ENCODE measurements at places on chromosomes 12 and 14.

GRCh38 chr12:30989754-30990153 lies 63.2 kb downstream of the TSPAN11 start:
- no peak for DNase-seq

DNA sequence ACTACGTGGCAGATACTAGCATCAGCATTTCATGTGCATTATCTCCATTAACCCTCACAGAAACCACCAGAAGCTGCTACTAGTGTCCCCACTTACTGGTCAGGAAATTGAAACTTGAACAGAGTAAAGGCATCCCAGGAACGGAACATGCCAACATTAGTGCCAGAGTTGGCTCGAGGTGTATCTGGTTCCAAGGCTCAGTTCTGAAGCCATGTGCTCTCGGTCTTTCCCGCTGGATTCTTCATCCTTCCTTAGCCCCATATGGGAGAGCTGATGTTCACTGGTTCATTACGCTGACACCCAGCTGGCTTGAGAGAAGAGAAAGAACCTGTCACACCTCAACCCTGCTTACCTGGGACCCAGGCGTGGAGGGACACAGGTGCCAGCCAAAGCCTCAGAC lies 91.5 kb downstream of the TBX5 start:
- no peak for DNase-seq

DNA sequence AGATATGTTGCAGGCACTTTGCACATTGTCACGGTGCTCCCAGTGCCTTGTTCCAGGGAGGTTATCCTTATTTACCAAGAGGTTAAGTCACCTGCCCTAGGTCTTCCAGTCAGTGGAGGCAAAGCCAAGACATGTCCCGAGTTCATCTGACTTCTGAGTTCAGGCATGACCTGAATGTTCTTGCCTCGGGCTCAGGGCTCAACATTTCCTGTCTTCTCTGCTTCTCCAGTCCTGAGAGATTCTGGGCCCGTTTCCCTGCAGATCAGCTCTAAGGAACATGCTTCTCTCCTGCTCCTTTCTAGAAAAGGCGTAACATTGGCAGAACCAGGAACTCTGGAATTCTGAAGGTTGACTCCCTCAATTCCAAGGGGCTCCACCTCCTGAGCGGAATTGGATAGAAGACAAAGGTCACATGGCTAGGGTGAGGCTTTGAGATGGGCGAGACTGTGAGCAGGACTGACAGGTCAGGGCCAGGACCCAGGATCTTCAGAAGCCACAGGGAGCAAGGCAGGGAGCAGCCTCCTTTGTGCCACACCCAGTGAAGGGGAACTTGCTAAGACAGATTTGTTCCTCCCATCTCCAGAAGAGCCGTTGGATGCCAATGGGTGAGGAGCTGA lies 19.9 kb downstream of the BDKRB2 start:
- no peak for DNase-seq

DNA sequence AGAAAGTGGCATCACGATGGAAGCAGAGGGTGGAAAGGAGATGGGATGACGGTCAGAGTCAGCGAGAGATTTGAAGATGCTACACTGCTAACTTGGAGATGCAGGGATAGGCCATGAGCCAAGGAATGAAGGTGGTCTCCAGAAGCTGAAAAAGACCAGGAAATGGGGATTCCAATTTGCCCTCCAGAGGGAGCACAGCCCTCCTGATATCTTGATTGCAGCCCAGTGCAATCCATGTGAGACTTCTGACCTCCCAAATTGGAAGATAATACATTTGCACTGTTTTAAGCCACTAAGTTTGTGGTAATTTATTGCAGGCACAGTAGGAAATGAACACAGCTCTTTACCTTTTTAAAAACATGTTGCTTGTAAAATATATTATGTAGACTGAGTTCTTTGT lies 549.5 kb downstream of the VRK1 start:
- no peak for DNase-seq

GRCh38 chr14:102751088-102751487 lies 26.2 kb upstream of the TRAF3 start:
- no peak for DNase-seq

GRCh38 chr14:105702275-105702817 lies 176.0 kb downstream of the TMEM121 start:
- DNase-seq: no peak

DNA sequence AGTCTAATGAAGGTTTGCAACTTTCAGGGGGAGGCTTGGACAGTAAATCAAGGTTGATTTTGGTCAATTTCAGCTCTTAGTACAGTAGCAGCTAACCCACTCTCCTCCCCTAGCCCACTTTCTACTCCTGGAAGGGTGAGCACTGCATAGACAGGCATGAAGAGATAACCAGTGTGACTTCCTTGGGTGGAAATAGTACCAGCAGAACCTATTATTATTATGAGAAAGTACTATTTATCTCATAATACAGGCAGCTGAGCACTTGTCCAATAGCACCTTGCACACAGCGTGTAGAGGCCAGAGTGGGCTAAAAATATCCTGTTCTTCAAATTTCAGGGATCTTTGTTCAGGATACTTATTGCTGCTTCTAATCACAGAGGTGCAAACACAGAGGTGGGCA lies 96.2 kb upstream of the FKBP4 start:
- no peak for DNase-seq

DNA sequence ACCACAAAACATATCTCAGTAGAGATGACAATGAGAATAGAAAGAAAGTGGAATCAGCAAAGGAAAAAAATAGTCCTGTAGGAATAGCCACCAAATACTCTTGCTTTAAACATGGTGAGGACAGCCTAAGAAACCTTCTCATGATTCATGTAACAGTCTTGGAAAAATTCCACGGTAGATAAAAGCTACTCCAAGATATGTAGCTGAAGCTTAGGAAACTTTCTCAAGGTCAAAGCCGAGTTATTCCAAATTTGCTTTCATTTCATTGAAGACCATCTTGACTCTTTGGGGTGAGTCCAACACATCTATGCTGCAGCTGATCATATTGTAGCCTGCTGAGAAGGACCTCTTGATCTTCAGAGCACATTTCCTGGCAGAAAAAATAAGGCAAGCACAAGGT lies 157.6 kb downstream of the PAH start:
- DNase-seq: no peak

- DNase-seq: no peak
Observed at GRCh38 chr12:46401662-46402061, 29.1 kb upstream of the SLC38A2 start.

DNA sequence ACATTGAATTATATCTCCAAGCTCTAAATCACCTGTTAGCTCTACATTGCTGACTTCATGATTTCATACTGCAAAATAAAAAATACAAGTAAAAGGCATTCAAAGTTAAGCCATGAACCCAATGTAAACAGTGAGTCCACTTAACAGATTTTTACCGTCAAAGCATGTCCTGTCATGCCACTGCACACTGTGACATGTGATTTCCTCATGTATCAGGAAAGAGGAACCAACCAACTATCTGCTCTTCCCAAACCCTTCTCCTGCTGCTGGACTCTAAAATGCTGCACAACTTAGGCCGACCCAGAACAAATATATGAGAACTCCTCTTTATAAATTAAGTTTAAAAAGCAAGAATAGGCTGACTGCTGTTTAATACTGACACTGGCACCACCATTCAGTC lies 37.5 kb downstream of the TM7SF3 start:
- no peak for DNase-seq

- DNase-seq: peak; percentile 47
Observed at GRCh38 chr12:132218915-132219314, 74.7 kb downstream of the NOC4L start.

DNA sequence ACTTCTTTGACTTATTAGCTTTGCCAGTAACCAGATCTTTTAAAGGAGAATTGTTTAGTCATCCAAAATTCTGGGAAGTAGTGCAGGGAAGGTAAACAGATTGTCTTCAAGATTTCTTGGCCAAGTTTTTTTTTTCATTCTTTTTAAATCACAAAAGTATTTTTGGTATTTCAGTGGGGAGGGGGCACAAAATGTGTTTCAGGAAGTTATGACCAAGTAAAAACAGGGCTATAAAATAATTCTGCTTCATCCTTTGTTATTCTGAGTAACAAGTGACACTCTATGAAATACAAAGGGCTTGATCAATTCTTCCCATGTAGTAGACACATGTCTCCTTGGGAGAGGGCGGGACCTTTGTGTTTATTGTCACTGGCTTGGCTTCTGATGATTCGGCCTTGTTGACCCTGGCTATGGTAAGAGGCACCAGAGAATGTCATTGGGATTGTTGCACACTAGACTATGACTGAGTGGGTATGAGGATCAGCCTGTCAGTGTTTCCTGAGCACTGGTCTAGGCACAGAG lies 55.4 kb downstream of the SUSD6 start:
- no peak for DNase-seq

DNA sequence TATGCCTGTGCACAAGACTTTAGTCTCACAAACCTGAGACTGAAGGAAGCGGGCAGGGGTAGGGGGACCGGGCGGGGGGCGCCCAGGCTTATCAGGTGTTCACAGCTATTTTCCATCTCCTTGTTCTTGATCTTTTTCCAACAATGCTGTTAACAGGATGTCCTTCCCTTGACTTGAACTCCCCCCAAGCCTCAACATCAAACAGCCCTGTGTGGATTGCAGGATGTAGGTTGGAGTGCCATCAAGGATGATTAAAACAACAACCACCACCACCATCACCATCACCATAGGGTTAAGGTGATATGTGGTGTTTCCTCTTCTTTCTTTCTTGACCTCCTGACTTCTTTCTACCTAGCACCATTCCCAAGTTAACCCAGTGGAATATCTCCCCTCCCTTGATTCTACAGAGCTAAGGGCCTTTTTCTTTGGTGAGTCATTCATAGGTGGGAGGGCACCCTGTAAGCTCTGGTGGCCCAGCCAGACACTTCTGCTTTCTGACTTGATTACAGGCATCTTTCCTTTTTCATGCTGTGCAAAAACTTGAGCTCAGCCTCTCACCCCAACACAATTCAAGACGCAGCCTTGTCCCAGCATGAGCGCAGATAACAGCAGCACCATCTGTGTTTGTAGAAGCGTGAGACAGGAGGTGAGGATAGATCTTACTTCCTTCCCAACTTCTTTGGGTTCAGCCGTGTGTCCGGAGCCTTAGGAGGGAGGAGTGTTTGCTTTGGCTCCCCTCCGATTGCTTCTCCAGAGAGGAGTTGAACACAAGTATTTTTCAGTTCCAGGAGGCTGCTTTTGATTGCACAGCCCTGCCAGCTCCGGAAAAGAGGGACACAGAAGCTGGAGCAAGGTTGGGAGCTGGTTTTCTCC lies 26.8 kb downstream of the FLVCR2 start:
- DNase-seq: no peak

GRCh38 chr12:53495903-53496751 lies 3.1 kb downstream of the MAP3K12 start:
- DNase-seq: no peak

- DNase-seq: no peak
Observed at GRCh38 chr14:93330609-93331000, 2.2 kb downstream of the BTBD7 start.

- no peak for DNase-seq
Observed at GRCh38 chr14:50829489-50830043, 1.4 kb downstream of the NIN start.

DNA sequence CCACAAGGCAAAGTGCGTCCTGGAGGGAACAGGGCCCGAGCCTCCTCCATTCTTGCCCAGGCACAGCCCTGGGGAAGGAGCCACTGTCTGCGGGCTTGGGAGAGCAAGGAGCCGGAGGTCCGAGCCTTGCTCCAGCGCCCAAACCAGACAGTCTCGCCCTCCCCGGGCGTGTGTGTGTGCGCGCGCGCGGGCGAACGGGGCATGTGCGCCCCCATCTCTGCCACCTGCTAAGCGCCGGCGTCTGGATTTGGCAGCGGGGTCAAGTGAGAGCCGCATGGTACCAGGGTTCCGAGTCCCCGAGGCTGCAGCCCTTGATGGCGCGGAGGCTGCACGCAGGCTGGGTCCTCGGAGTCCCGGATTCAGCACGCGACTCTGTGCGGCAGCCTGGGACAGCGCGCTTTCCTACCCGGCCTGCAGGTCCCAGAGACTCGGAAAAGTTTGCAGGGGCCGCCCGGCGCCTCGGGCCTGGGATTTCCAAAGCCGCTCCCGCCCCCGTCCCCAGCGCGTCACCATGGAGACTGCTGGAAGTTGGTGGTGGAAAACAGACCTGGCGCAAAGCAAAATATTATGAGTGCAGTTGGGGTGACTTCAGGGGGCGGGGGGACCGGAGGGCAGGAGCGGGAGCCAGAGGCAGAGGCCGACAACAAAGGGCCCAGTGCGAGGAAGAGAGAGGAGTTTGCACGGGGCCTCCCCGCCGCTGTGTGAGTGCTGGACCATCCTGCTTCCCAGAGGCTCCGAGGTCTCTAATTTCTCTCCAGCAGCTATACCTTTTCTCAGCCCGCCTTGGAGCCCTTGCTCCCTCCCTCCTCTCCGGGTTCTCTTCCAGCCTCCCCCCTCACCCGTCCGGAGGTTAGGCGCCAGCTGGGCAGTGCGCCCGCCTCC lies 4.2 kb downstream of the RFX4 start:
- DNase-seq: no peak

DNA sequence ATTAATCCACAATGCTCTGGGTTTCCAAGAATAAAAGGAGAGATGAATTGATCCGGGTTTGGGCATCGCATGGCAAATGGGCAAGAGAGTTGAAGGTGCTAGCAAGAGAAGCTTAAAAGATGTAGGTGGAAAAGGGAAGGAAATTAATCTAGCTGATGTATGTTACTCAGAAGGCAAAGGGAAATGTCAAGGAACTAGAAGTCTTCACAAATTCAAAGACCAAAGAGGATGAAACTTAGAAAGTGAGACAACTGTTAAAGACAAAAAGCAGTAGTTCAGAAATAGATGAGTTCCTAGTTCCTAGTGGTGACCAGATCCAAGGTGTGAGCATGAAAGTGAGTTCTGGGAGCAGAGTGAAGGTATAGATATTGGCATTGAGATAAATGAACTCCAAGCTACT lies 228.3 kb downstream of the SEC23A start:
- DNase-seq: no peak

DNA sequence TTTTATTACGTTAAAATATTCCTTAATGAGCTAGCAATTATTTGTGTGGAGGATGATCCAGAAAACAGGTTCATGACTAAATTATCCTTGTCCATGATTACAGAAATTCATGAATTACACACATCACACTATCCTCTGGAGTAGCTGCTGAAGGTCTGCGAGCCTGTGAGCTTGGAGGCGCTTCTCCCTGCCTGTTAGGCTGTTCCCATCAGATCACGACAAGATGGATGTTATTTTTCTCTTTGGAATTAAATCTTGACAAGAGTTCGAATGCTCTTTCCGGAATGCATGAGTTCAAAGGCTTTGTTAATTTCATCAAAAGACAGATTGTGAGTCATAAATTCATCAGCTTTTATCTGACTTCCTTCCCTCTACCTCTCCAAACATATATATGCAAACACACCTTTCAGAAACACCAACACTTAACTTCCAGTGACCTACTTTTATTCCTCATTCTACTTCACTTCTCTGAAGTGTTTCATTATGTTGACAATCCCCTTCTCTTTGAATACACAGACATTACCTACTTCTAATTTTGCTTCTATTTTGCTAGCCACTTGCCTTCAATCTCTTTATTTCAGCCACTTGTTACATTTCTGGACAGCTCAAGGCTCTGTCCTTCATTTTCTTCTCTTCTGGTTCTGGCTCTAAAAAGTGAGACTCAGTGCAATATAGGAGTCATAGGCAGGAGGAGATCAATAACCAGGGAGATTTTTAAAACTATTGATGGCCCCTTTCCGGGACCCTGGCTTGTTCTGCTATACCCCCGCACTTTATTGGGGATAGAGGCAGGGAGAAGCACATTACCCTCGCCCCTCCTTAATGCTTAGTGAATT lies 274.6 kb downstream of the BTG1 start:
- no peak for DNase-seq

GRCh38 chr14:65748796-65749195 lies 336.3 kb downstream of the FUT8 start:
- no peak for DNase-seq

- no peak for DNase-seq
Observed at GRCh38 chr14:20381341-20381740, 32.0 kb downstream of the TEP1 start.
